GM13977 (cell line): ENCODE measurements at places on chromosomes 2 and 18.

GRCh38 chr2:53289309-53290006, 478.1 kb upstream of the CHAC2 start:
- DNase-seq: no peak

- no peak for DNase-seq
Measured at GRCh38 chr2:15979051-15979758, 38.9 kb downstream of the MYCN start.

DNA sequence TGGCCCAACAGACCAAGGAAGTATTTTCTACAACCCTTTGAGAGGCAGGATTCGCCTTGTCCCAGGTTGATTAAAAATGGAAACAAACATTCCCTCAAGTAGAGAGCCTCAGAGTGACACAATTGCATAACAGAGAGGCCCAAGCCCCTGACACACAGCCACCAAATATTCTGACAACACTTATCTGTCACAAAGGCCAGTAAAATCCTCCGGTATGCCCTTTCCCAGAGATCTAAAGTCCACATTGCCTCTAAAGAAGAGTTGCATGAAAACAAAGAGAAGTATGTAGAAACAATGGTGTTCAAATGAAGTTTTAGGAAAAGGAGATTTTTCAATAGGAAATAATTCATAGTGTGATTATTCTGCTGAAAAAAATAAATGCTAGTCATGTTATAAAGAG, 32.1 kb downstream of the DSEL start:
- no peak for DNase-seq

DNA sequence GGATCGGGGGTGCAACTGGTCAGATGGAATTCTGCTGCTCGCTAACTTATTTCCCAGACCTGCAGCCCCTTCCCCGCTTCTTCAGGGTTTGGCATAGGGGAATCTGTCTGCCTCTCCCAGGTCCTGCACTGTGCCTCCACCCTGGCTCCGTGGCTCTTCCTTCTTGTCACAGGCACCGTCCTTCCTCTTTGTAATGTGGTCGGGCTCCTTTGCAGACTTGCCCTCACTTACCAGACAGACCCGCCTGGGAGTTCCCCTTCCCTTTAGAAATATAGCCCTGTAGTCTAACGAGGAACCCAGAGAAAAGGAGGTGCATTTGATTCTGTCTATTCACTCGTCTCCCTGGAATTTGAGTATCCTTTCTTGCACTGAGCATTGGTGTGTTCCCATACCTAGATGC, 63.9 kb upstream of the PAX8 start:
- no peak for DNase-seq

- no peak for DNase-seq
Measured at GRCh38 chr2:186101616-186102015, 363.0 kb downstream of the FSIP2 start.

GRCh38 chr2:133039531-133039930, 369.5 kb upstream of the LYPD1 start:
- no peak for DNase-seq

DNA sequence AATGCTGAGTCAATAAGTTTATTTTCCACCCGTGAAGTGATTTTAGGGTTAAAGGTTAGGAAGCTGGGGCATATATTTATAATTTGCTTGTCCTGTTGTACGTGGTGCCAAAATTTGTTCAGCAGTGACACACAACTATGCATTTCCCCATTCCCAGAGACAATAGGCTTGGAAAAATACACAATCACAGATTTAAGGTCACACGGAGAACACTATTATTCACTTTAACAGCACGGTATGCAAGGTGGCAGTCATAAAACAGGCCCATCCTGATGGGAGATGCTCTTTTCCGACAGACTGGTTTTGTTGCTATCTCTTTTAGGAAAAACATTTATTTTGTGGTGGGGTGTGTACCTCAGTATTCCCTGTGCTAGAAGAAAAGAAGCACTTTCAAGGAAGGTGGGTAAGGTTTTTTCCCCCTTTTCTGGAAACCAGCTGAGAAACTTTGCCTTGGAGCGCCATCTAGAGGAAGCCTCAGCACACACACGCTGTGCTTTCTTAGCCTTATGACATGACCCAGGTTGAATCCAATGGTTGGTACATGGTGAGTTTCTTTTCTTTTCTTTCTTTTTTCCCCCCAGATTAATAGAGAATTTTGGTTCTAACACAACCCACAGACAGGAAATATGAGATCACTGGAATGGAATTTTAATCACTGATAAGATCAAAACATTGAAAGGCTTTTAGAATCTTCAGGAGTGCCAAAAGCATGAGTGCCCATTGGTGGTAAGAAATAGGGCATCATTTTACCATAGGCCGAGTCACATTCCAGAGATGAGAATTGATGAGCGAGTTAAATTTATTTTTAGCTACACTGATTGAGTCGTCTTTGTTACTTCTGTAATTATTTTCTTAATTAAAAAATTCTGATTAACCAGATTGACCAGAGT, 332.1 kb downstream of the AGPS start:
- DNase-seq: peak; percentile 48

- DNase-seq: no peak
Measured at GRCh38 chr18:57854726-57855125, 51.6 kb upstream of the ATP8B1 start.

GRCh38 chr2:178072383-178073301, at the start of gene PDE11A:
Gene PDE11A (minus strand): TSS chr2:178072777. CDS start chr2:178072437, 340 bp downstream.
- DNase-seq: peak; percentile 5

- no peak for DNase-seq
Measured at GRCh38 chr2:183339311-183339710, 215.1 kb downstream of the NUP35 start.

GRCh38 chr2:158213773-158214172, 112.1 kb downstream of the UPP2 start:
- DNase-seq: no peak

GRCh38 chr2:236160366-236161081, 7.7 kb downstream of the GBX2 start:
- peak; percentile 19 for DNase-seq

DNA sequence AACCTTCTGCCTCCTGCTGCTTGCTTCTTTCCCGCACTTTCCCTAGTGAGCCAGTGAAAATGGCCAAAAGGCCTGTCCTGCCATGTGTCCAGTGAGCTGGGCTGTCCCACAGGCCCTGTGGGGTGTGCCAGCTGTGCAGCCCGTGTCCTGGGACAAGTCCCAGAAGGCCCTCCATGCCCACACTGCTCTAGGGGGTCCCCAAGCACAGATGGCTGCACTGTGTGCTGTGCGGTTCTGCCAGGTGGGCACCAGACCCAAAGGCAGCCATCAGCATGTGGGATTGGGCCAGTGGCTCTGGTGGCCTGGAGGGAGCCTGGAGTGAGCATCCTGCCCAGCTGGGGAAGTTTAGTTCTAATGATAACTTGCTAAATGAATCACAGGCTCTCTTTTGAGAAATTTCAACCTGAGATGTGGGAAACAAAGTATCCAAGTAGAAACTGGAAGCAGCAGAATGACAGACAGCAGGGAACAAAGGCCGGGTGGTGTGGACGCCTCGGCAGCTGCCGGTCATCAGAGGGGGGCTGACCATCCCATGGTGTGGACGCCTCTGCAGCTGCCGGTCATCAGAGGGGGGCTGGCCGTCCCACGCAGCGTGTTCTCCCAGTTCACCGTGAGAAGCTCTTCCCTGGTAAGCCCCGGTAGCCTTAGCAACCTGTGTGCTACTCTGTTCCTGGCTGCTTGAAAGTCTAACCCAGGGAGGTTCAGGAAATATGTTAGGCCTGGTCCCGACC, 9.9 kb upstream of the CNDP2 start:
- DNase-seq: no peak

DNA sequence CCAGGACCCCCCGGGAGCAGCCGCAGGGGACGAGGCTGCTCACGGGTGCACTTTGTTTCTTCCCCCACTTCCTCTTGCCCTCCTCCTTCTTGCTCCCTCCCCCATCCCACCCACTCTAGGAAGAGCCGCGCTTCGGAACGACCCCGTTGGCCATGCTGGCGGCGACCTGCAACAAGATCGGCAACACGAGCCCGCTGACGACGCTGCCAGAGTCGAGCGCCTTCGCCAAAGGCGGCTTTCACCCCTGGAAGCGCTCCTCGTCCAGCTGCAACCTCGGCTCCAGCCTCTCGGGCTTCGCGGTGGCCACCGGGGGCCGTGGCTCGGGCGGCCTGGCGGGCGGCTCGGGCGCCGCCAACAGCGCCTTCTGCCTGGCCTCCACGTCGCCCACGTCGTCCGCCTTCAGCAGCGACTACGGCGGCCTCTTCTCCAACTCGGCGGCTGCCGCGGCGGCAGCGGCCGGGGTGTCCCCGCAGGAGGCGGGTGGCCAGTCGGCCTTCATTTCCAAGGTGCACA, 1.3 kb downstream of the SP9 start:
- peak; percentile 48 for DNase-seq

DNA sequence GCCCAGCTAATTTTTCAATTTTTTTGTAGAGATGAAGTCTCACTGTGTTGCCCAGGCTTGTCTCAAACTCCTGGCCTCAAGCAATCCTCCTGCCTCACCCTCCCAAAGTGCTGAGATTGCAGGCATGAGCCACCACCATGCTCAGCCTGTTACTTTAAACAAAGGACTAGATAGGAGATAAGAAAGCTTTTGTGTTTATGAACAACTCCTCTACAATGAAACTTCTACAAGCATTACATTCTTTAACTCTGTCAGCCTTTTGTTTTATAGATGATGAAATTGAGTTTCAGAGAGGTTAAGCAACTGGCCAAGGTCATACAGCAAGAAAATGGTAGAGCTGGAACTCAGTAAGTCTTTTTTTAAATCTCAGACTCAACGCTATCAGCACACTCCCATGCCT, 22.7 kb downstream of the ALPK2 start:
- DNase-seq: no peak

- no peak for DNase-seq
Measured at GRCh38 chr2:226622484-226622883, 177.1 kb downstream of the IRS1 start.

- no peak for DNase-seq
Measured at GRCh38 chr2:224584111-224584784, 915 bp downstream of the CUL3 start.

- no peak for DNase-seq
Measured at GRCh38 chr18:78861706-78862105, 117.9 kb upstream of the SALL3 start.

DNA sequence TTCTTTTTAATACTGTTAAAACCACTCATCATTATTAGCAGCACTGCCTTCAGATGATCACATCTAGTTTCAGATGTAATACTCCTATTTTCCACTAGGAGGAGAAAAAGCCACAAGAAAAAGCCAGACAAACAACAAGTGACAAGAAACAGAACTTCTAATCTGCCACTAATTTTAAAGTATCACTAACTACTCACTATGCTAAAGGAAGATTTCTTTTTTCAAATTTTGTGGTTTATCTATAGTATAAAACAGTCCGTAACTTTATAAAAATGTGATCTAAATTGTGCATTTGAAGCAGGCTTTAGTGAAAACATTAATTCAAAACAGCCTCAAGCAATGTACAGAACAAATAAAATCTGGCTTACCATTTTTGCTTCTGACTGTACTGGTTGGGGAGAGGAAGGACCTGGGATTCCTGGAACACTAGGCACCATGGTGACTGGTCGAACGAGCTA, 56.8 kb downstream of the ATF2 start:
- peak; percentile 43 for DNase-seq

DNA sequence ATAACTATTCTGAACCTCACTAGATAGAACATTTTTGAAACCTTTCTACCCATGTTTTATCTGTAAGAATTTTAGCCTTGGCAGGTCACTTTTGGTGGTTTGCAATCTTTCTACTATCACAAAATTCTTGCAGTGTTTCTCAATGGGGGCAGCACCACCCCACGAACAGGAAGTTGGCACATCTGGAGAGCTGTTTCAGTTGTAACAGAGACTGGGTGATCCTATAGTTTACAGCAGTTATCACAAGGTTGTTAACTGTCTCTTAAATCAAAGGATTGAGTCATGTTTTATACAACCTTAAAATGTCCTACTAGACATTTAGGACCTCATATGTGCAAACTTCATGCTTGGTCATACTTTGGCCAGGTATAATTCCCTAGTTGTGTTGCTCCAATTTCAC, 829.2 kb downstream of the ERBB4 start:
- DNase-seq: no peak

- no peak for DNase-seq
Measured at GRCh38 chr2:7649461-7650228, 732.4 kb downstream of the RNF144A start.

DNA sequence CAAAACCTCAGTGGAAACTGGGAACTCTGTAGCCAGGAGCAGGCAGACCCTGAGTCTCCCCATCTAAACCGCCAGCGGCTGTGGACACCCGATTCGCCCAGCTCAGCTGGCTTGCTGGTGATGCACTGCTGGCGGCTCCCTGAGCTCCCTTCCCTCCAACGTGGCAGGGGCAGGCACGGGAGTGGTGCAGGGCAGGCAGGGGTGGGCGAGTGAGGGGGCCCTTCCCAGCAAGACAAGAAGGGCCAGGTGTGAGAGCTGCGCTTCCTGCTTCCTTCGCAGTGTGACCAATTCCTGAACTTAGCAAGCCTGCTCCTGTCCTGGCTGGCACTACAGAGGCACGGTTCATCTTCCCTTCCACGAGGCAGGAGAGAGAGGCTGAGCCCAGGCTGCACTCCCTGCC, 12.3 kb upstream of the SEMA4C start:
- DNase-seq: no peak

DNA sequence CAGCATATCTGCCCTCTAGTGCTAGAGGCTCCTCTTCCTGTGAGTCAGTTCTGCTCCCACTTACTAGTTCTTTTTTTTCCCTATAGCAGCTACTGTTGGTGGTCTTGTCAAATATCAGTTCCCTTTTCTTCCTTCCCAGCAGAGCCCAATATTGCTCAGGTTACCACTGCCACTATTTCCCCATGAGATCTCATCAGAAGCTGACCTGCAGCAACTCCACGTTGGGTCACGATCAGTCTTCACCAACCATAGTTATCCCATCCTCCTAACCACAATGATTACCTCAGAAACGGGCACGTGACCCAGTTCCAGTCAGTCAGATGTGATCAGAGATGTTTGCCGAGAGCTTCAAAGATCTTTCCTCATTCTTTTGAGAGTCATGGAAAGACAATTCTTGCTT, 59.7 kb upstream of the CAPN13 start:
- no peak for DNase-seq

- no peak for DNase-seq
Measured at GRCh38 chr2:159094173-159094737, 125.8 kb downstream of the TANC1 start.

DNA sequence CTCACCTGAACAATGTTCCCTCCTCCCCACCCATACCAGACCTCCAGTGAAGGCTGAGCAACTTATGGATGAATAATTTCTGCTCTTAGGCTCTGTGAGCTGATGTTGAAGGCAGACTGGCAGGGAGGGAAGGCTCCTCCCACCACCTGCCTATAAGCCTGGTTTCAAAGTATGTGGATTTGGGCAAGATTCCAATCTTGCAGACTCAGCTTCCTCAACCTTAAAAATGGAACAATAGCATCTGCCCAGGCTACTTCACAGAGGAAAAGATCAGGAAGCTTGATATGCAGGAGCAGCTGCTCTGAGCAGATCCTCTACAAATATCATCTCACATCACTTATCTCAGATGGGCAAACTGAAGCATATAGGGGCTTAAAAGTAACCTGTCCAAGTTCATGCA, 112.2 kb downstream of the ZFP36L2 start:
- DNase-seq: no peak

DNA sequence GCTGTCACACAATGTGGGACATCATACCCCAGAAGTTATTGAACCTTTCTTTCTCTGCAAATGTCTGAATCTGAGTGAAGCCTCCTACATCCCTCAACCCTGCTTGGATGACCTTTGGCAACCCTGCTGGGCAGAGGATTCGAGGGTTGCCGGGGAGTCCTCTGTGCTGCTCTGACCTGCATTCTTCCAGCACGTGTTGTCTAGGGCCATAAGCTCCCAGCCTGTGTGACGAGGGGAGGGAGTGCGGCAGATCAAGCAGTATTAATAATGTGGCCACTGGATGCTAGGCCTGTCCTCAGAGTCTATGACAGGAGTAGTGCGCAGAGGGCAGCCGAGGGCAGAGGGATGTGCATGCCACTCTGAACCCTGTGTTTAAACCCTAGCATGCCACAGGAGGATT, 58.8 kb downstream of the RPL37A start:
- DNase-seq: no peak
